ENCODE measurements at places on chromosomes 11 and 22.
A peak's percentile ranks its signal among the peaks of the same experiment; 100 is the strongest.

- no peak for DNase-seq
These were observed 109.2 kb downstream of the IGLL1 start for GRCh38 chr22:23470811-23471389.

- DNase-seq = no peak
These were observed 46.3 kb upstream of the ANO1 start for GRCh38 chr11:70031631-70032469.

GRCh38 chr11:31060880-31061279, 308.7 kb downstream of the DCDC1 start:
- DNase-seq = no peak

GRCh38 chr11:62149986-62150886, 26.4 kb downstream of the INCENP start:
- DNase-seq = no peak

- DNase-seq = no peak
These were observed 45.3 kb upstream of the CD82 start for GRCh38 chr11:44519989-44520737.

DNA sequence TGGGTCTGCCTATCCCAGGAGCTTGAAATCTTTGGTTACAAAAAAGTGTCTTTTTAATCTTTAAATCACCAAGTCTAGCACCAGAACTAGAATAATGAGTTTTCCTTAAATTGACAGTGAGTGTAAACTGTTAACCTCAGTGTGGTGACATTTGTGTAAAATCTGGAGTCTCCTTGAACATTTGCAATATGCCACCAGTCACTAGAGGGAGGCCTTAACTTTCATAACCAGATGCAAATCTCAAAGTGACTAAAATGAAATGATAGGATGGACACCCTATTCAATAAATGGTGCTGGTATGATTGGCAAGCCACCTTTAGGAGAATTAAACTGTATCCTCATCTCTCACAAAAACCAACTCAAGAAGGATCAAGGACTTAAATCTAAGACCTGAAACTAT, 8.3 kb upstream of the SCGB1D2 start:
- DNase-seq = no peak

DNA sequence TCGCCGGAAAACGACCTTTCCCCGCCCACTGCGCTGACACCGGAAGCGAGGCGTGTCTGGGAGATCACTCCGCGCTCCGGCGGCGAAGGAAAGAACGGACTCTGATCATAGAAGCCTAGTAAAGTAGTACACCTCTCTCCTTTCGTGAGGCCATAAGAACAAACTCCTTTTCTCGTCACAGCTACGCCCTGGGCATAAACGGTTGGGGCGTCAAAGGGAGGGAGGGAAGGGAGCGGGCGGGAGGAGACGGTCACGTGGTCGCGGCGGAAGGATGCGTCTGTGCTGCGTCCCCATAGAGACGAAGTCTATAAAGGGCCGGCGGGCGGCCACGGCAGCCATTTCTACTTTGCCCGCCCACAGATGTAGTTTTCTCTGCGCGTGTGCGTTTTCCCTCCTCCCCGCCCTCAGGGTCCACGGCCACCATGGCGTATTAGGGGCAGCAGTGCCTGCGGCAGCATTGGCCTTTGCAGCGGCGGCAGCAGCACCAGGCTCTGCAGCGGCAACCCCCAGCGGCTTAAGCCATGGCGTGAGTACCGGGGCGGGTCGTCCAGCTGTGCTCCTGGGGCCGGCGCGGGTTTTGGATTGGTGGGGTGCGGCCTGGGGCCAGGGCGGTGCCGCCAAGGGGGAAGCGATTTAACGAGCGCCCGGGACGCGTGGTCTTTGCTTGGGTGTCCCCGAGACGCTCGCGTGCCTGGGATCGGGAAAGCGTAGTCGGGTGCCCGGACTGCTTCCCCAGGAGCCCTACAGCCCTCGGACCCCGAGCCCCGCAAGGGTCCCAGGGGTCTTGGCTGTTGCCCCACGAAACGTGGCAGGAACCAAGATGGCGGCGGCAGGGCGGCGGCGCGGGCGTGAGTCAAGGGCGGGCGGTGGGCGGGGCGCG, at the start of gene ATF4:
Gene ATF4 (plus strand): TSS at position 337 of the 880 bp plus-strand sequence. CDS start 884 bp downstream, outside the sequence.
- DNase-seq = peak; percentile 92

- DNase-seq = no peak
These were observed 123.6 kb downstream of the CCDC34 start for GRCh38 chr11:27239305-27239942.

- no peak for DNase-seq
These were observed at the start of gene BAIAP2L2 for GRCh38 chr22:38110008-38110862. Gene BAIAP2L2 (minus strand): TSS chr22:38110684. CDS start chr22:38110525, 159 bp downstream.

- DNase-seq = no peak
These were observed 60.4 kb downstream of the BMAL1 start for GRCh38 chr11:13338019-13338426.

- DNase-seq = no peak
These were observed 13.3 kb downstream of the NNMT start for GRCh38 chr11:114309517-114309916.

GRCh38 chr11:64400102-64400501, 41.1 kb downstream of the RPS6KA4 start:
- DNase-seq = no peak

DNA sequence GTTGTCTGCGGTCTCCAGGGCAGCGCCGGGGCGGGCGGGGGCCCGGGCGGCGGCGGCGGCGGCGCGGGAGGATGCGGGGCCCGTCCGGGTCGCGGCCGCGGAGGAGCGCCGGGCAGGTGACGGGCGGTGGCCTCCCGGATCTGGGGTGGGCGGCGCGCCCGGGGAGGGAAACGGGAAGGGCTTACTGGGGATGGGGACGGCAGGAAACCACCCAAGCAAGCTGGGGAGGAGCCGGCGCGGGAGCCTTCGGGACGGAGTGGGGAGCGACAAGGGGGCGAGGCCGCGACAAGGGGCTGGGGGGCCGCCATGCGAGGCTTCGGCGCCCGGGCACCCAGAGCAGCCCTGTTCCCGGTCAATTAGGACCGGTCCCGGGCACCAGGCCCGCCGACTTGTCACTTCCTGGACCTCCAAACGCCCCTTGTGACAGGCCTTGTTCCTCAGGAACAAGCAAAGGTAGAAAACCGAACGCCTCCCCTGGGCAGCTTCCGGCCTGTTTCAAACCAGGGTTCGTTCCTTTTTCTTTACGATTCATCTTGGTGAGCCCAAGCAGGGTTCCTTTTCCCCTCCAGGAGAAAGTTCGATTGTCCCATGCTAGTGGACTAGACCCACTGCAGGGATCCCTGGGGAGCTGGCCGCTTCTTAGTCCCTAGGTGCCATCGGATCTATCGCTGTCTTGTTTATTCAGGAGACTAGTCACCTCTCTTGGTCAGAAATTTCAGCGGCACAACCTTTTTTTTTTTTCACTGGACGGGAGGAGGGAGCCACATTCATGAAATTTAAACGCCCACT, 492 bp downstream of the JHY start:
- peak; percentile 49 for DNase-seq

DNA sequence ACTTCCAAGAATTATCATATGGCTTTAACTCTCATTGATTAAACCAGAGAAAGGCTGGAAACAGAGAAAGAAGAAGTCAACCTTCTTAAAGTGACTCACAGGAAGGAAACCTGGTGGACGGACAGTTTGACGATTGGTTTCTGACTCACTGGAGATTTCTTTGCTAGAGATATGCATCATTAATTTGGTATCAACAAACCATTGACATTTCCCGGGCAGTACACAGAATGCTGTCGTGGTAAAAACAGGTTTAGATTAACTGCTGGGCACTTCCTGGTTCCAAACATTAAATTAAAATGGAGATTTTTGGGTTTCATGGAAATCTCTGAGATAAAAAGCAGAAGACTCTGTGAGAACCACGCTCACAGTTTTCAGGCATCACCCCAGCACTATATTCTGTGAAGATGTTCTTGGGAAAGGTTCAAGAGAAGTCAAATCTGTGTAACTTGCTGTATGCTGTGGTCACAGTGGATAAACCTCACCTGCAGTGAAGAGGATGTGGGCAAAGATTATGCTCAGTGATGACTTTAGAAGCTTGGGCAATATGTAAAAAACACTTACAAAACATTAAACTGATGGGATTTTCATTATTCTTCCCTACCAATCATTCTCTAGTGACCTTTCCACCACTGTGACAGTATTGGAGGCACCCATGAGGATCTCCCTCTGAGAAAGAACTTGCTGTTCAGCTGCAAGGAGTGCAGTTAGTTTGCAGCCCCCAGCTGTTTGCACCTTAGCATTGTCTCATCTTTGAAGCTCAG, 61.1 kb upstream of the CD44 start:
- DNase-seq = peak; percentile 52
